ENCODE measurements at places on chromosomes 13 and 19.

DNA sequence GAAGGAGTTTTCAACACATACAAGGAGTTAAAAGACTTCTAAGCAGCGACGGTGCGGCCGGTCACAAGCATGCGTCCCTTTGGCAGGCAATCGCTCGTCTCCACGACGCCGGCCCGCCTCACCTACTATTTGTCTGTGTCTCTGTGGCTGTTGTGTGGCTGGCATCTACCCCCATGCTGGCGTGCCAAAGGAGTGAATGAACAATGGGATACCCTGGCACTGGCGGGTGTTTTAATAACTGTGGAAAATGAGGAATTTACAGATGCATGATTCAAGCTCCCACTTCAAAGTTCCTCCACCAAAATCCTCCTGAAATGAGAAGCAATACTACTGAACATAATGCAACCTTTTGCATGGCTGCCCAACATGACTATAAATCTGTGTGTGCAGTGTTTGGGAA is 176.6 kb downstream of the KLF5 start:
- DNase-seq: no peak

- DNase-seq: no peak
Observed at GRCh38 chr13:109541081-109541480, 245.3 kb downstream of the IRS2 start.

GRCh38 chr13:61040181-61040580 is 375.5 kb downstream of the PCDH20 start:
- no peak for DNase-seq

GRCh38 chr13:110485604-110486003 is 75.9 kb downstream of the RAB20 start:
- no peak for DNase-seq

- DNase-seq: no peak
Observed at GRCh38 chr19:49781394-49781793, 14.6 kb downstream of the AP2A1 start.

GRCh38 chr19:29397748-29398147 is 128.0 kb upstream of the VSTM2B start:
- no peak for DNase-seq

GRCh38 chr19:10503002-10503789 is at the start of gene KEAP1:
KEAP1 (minus strand) TSS chr19:10503356; CDS start chr19:10500033, 3,323 bp downstream.
- DNase-seq: peak; percentile 41

DNA sequence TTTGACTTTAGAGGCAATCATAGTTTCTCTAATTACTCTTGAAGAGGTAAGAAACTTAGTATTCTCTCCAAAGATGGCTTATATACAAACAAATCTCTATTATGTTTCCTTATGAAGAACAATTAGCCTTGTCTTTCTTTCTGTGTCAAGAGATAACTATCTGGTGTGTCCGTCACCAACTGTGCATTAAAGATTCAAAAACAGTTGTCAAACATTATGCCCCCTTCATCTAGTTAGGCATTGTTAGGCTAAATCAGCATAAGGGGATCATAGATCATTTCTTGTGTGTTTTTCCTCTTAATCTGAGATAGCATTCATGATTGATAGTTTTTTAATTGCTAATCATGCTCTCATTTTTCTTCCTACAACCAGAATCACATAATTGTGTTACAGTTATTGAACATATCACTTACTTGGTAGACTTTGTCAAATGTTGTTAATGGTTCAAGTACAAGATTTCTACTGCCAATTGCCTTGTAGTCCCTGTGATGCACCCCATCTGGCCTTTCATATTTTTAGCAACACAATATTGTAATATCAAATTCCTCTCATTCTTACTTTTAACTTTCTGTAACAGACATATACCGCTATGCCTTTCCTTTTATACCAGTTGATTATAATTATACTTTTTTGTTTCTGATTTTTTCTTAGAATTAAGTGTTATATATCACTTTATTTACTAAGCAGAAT is 612.7 kb downstream of the SLITRK6 start:
- DNase-seq: no peak

- no peak for DNase-seq
Observed at GRCh38 chr13:66992183-66992582, 238.0 kb downstream of the PCDH9 start.

DNA sequence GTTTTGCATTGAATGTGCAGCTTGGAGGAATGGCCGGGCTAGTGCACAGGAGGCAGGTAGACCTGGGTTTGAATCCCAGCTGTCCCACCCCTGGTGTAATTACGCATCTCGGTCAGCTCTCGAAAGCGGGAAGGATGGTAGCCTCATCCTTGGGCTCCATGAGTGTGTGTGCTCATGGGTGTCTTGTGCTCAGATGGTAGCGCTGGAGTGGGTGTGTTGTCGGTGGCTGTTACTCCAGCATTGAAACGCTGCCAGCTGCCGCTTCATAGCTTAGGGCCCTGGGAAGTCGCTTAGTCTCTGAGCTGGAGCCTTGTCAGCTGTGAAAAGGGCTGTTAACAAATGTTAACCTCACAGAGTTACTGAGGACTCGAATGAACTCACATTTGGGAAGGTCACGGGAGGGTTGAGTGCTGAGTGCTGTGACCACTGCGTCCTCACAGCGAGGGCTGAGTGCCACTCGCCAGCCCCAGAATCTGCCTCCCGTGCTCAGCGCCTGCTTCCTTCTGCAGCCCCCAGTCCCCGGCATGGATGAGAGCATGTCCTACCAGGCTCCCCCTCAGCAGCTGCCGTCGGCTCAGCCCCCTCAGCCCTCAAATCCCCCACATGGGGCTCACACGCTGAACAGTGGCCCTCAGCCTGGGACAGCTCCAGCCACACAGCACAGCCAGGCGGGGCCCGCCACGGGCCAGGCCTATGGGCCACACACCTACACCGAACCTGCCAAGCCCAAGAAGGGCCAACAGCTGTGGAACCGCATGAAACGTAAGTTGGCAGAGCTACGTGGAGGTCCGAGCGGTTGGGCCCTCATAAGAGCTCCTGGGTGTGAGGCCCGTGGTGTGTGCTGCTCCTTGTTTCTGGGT is 5.2 kb downstream of the LENG8 start:
- no peak for DNase-seq

- DNase-seq: peak; percentile 98
Observed at GRCh38 chr13:27449936-27450828, at the start of gene MTIF3. MTIF3 (minus strand) TSS chr13:27450564; CDS start chr13:27440448, 10,116 bp downstream.

DNA sequence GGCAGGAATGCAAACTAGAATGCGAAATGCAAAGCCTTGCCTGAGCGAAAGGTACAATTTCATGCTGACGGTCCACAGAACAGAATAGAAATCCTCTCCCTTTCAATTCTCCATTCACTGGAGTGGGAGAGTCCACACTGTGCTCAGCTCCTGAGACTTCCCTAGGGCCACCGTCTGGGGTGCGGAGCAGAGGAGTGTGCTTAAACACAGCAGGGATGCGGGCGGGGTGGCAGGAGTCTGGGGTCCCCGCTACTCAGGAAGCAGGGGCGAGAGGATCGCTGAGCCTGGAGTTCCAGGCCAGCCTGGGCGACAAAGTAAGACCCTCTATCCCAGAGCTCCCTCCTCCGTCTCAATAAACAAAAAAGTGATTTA is 552 bp upstream of the ZNF816 start:
- DNase-seq: no peak

DNA sequence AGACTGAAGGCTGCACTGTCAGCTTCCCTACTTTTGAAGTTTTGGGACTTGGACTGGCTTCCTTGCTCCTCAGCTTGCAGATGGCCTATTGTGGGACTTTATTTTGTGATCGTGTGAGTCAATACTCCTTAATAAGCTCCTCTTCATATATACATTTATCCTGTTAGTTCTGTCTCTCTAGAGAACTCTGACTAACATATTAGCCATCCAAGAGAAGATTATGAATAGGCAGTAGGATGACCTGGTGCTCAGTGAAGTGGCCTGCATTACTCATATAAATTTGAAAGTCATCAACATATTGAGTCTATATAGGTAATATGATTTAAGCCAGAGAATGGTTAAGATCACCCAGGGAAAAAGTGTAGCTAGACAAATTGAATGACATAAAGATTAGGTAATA is 136.3 kb upstream of the UFM1 start:
- no peak for DNase-seq

DNA sequence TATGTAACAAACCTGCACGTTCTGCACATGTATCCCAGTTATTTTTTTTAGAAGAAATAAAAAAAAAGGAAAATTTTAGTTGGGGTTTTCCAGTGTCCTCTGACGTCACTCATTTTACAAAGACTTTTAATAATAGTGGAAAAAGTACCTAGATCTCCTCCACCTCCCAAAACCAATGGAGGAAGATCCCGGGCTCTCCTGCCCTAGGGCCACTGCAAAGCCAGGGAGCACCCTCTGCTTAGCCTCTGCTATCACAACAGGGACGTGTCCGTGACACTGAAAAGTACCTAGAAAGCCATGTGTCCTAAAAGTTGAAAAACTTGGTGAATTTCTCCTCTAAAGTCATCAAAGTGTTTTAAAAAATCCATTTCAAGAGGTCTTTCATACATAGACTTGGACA is 46.7 kb upstream of the IRS2 start:
- no peak for DNase-seq

- no peak for DNase-seq
Observed at GRCh38 chr13:73714522-73714921, 419.7 kb downstream of the KLF12 start.

GRCh38 chr13:32838945-32839344 is 177.3 kb upstream of the KL start:
- peak; percentile 2 for DNase-seq

- DNase-seq: no peak
Observed at GRCh38 chr13:94121686-94122085, 357.8 kb downstream of the DCT start.

DNA sequence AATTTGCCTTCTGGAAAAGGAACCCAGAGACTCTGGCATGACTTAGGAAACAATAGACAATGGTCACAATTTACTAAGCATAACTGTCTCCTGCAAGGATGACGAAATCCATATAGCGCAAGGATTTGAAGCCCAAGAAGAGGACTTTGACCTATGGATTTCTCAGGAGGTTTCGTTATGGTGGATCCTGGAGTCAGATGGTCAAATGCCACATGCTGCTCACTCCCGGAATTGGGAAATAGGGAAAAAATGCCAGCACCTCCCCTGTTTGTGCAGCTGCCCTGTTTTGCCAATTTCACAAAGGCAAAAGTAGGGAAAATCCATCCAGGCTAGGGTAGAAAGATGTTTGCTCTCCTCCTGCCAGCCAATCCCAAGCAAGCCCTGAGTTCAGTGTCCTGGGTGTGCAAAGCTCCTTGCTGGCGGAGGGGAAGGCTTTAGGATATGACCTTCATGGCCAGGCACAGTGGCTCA is 23.4 kb downstream of the RDH8 start:
- no peak for DNase-seq

DNA sequence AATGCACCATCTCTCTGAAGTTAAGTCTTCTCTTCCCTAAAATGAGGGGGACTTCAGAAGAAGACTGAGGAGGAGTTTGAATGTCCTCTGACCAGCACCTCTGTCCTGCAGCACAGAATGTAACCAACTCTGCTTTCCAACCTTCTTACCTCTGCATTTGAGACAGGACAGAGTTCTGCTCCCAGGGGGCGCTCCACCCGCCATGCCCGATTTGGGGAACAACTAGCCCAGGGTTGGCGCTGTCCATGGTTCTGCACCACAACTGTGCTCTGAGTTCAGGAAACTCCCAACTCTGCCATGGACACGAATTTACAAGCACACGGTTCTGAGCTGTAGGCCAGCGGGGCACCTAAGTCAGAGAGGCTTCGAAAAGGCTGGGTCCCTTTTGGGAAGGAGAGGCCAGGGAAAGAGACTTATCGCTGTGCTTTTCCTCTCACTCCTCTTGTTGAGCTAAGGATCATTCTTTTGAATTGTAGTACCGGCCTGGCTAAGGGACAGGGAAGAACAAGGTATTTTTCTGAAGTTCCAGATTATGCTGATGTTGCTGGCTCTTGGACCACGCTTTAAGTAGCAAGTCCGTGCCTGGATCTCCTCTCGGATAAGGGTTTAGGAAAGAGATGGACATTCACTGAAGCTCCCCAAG is 22.2 kb downstream of the SIGLEC5 start:
- peak; percentile 51 for DNase-seq

DNA sequence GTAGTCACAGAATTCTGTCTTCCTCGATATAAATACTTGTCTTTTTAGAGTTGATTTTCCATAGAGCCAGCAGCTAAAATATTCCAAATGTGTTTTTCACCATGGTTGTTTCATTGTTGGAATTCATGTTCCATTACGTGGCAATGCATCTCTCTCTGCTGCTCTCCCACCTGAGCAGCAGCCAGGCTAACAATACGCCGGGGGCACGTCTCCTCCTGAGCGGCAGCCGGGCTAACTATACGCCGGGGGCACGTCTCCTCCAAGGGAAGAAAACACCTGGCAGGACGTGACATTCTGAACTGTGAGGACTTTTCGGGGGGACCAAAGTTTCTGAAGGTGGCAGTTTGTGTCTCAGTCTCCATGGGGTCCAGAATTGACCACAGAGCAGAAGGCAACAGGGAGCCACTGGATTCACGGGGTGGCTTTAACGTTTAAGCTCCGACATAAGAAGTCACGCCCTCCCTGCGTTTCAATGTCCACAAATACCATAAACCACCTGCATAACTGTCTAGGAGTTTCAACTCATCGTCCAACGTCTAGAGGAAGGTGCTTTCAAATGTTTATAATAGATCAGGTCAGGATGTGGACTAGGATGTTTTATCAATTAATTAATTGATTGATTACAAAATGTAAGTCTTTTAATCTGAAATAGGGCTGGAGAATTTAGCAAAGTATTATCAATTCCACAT is 15.1 kb downstream of the PLPP2 start:
- no peak for DNase-seq

DNA sequence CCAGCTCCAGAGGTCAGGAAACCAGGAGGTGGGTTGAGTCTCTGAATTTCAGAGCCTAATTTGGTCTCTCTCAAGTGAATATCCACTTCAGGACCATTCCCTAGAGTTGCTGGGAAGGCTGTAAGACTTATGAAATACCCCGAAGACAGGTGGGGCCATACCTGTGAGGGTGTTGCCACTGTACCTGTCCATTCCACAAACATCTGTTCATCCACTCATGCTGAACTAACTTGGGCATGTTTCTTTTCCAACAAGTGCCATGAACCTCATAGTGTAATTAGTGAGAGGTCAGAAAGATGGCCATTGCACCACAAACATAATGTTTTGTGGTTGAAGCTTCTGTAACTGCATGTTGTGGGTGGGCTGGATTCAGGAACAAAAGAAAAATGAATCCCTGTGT is 7.8 kb downstream of the ILF3 start:
- DNase-seq: no peak

DNA sequence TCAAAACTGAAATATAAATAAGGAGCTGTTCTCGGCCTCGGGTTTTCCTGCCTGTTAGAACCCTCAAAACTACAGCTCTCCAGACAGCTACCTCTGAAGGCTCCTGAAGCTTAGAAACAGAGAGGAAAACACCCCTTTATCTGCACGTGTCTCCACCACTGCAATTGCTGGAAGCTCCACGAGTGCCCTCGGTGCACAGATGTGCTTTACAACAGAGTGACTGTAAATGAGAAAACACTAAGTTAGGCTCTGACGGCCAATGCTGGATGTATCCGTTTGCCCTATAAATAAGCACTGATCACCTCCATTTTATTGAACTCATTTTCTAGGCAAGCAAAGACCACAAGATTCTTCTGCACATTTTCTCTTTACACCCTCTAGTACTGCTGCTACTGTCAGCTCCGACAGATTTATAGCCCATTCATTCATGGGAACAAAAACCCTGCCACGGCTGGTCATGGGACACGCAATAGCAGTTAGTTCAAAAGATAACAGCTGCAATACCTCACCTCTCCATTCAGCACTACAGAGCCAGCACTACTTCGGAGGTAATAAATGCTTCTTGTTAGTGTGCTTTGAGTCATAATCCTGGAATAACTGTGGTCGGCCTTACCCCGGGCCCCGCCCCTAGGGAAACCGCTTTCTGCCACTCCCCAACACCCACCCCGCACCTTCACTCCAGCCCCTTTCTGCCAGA is 241.1 kb upstream of the ZNF507 start:
- no peak for DNase-seq

- DNase-seq: peak; percentile 5
Observed at GRCh38 chr19:9130965-9131364, 4.2 kb upstream of the OR7G3 start.

Data from CD4-positive, alpha-beta T cell treated with Interleukin-21 for 1 hour (primary cell).